Kidney capillary endothelial cell (primary cell): ENCODE measurements at places on chromosomes 11 and 22.

- no peak for DNase-seq
Measured at GRCh38 chr11:44788536-44789261, 61.9 kb downstream of the TSPAN18 start.

DNA sequence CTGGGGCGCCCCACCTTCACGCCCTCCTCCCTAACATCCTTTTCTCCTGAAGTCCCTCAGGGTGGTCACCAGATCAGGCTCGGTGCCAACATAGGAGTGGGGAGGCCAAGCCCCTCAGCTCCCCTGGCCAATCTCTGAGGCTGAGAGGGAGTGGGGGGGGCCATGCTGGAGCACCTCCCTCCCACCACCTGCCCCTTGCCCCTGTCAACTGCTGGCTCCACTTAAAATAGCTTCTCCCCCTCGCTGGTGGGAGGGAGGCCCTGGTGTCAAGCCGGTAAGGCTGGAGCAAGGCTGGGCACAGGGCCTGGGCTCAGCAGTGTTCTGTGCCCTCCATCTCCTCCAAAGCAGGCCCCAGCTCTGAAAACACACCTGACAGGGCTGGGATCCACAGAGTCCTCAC lies 4.9 kb downstream of the PLXNB2 start:
- no peak for DNase-seq

- DNase-seq: no peak
Measured at GRCh38 chr11:69521457-69521856, 40.0 kb downstream of the LINC01488 start.

DNA sequence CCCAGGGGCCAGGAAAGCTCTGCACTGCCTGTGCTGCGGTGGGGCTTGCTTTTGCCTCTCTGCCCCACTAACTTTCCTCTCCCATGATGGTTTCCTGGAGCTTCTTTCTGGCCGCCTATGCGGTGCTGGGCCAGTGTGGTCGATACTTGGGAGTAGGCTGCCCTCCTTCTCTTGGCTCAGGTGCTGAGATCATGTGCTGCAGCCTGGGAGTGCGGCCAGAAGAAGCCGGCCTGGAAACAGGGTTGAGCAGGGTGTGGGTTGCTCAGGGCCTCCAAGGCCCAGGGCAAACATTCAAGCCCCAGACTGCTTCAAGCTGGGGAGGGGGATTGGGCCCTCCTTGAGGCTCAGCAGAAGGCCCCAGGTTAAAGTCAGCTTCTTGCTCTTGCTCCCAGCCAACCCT lies 125.0 kb downstream of the NTM start:
- DNase-seq: no peak
